G401 (cell line): ENCODE measurements at places on chromosomes 7 and 10. TPM values are rescaled to one million over a fixed set of nuclear protein-coding genes. Genes with fewer than 3 reads are reported as not detected.
A peak's percentile ranks its signal among the peaks of the same experiment; 100 is the strongest.

DNA sequence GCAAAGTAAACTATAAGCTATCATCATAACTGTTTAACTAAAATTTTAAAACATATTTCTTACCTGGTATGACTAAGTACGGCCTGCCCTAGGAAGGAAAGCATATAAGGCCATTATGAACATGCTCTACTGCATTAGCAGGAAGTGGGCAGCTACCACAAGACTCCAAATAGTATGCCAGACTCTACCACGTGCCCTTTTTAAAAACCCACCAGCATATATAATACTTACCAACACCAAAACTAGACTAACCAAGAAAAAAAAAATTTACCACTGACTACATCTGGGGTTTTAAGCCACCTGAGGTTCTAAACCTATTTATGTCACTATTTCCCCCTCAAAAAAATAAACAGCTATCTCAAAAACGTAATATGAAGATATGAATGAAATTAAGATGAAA lies 30.1 kb downstream of the NUDCD3 start:
- no peak for DNase-seq

DNA sequence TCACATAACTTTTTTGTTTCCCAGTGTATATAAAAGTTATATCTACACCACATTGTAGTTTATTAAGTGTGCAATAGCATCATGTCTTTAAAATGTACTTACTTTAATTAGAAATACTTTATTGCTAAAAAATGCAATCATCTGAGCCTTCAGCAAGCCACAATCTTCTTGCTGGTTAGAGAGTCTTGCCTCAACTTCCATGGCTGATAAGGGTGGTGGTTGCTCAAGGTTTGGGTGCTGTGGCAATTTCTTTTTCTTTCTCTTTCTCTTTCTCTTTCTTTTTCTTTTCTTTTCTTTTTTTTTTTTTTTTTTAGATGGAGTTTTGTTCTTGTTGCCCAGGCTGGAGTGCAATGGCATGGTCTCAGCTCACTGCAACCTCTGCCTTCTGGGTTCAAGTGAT lies 360.0 kb downstream of the MAGI2 start:
- DNase-seq: no peak

- DNase-seq: no peak
Measured at GRCh38 chr10:101223274-101224059, 5.8 kb downstream of the LBX1 start.

- DNase-seq: no peak
Measured at GRCh38 chr7:12237007-12237406, 25.9 kb downstream of the TMEM106B start.

DNA sequence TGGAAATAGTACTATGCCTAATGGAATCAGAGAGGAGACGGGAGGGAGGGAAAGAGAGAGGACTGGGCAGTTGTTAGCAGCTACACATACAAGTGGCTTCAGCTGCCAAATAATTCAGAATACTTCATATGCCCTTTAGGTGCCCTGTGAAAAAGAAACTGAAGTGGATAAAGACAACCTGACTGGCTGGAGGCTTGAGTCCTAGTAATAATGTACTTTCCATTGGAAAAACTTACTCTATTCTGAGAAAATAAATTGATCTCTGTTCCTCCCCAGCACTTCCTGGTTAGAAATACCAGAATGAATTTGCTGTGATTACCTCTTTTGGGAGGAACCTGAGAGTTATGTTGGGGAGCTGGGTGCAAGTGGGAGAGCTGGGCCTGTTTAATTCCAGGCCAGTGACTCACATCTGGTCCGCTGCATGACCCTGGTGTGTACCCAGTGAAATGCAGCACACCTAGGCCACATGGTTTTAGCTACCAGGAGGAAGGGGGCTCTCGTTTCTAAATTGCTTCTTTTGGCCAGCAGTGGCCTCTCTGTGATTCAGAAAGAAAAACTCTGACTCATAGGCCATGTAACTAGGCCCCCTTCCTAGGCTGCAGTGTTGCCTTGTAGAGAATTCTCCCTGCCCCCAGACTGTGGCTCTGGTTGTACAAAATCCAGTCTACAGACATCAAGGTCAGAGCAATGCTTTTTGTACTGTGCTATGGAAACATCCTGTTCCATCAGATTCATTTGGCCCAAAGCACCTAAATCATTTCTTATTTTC lies 6.5 kb downstream of the AGFG2 start:
- peak; percentile 70 for DNase-seq

DNA sequence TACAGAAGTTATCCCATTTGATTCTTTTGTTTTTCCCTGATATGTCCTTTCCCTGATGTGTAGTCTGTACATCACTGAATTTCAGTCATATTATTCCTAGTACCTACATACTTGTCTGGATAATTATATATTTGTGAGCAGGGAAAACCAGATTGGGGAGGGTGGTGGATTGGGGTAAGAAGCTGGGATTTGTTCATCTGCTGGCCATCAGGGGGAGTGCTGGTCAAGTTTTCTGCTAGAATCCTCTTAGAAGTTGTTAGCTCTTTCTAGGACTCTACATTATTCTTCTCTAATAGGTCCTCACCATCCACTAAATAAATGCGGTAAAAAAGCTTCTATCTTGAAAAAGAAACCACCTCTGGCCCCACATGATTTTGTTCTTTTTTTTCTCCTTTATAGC lies 232.7 kb upstream of the TAC1 start:
- DNase-seq: peak; percentile 29

DNA sequence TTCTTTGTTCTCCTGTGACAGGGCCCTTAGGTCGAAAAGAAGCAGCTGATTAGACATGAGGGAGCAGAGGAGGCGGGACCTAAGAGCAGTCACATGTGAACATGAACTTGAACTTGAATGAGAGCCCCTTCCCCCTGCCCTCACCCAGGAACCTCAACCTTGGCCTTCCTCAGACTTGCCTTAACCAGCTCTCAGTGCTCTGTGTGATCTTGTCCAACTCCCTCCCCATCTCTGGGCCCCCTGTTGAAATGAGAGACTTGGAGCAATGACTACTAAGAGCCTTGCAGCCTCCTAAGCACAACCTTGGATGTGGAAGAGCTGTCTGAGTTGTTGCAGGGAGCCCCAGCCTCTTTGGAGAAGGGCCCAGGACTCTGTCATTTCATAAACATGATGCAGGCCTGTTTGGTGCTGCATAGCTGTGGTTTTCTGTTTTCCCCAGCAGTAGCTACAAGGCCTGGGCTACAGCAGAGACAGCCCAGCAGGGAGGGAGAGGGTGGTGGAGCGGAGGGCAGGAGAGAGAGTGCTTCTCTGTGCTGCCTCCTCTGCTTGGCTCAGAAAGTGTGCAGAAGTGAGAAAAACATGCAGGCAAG lies 123.9 kb upstream of the ZMIZ1 start:
- no peak for DNase-seq

DNA sequence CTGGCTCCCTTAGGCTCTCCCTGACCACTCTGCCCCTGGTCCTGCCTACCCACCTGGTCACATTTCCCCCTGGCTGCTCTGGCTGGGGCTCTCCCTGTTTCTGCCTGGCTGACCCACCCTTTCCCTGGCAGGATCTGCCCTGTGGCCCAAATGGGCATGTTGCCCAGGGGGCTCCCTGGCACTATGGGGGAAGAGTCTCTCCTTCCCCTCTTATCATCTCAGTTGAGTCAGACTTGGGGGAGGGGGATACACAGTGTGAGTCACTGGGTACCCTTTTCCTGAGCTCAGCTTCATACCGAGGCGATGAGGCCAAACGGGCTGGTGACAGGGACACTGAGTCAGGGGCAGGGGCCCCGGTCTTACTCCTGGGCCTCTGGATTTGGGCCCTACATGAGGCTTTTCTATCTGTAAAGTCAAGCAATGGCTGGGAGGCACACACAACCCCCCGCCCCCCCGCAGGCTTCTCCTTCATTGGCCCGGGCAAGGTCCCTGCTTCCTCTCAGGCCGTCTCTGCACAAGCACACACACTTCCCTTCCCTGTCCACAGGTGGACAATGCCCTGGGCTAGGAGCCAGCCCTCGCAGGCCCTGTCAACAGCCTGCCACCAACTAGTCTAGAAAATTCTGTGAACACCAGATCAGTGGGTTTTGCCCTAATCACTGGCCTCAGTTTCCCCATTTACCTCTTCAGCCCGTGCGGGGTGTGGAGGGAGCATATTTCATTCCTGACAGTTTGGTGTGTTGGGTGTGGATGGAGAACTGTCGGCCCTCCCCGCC lies 627 bp upstream of the FLNC start:
- no peak for DNase-seq

- DNase-seq: no peak
Measured at GRCh38 chr10:79181227-79181626, 112.5 kb downstream of the ZMIZ1 start.

- no peak for DNase-seq
Measured at GRCh38 chr7:14446829-14447228, 455.7 kb downstream of the DGKB start.

- DNase-seq: no peak
Measured at GRCh38 chr10:90642136-90642535, 215.7 kb downstream of the HTR7 start.

DNA sequence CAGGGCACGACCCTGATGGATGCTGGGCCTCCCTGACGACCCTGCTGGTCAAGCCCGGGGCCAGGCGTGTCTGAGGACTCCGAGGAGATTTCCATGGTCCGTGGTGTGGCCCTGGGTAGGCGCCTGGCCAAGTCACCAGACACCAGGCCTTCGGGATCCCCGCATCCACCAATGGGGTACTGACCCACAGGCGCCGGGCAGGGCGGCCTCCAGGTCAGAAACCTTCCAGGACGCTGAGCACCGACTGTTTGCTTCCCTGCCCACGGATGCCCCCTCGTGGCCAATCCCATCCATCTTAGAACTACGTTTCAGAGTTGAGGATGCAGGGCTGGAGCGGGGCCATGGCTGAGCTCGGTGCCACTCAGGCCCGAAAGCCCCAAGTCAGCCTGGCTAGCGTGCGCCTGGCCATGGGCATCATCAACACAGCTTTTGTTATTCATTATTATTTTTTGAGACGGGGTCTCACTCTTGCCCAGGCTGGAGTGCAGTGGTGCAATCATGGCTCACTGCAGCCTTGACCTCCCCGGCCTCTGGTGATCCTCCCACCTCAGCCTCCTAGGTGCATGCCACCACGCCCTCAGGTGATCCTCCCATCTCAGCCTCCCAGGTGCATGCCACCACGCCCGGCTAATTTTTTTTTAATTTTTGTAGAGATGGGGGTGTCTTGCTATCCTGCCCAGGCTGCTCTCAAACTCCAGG lies 7.1 kb upstream of the AMZ1 start:
- peak; percentile 87 for DNase-seq

- DNase-seq: no peak
Measured at GRCh38 chr7:7256731-7257274, 74.5 kb downstream of the C1GALT1 start.

GRCh38 chr7:110007320-110008063 lies 1083.4 kb upstream of the LRRN3 start:
- no peak for DNase-seq

GRCh38 chr7:117871778-117872538 lies 1.3 kb downstream of the CTTNBP2 start:
- DNase-seq: peak; percentile 73

GRCh38 chr10:47456794-47457527 lies 27.0 kb downstream of the ANXA8 start:
- no peak for DNase-seq

DNA sequence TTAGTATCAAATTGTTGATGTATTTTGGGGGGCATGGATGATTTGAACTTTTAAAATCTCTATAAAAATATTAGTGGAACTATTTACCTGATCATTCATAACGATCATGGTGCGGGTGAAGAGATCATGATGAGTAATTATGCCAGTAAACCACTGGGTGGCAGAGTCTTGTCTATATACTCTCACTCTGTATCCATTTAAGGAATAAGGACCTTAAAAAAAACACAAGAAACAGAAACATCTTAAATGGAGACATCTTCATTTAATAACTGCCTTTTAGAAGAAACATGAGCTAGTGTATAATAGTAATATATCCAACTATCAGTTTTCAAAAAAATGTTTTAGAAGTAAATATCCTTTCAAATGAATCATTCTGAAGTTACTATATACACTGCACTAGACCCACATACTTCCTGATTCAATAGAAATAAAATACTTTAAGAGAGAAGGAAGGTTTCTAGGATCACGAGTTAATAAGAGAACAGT lies 84.0 kb downstream of the NRBF2 start:
- DNase-seq: peak; percentile 82

DNA sequence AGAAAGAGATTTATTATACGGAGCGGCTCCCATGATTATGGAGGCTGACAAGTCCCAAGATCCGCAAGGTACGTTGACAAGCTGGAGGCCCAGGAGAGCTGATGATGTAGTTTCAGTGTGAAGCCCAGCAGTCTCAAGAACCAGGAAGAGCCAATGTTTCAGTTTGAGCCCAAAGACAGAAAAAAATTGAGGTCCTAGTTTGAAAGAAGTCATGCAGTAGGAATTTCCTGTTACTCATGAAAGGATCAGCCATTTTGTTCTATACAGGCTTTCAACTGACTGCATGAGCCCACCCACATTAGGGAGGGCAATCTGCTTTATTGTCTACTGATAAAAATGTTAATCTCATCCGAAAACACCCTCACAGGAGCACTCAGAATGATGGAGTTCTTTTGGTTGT lies 51.5 kb downstream of the CCDC71L start:
- no peak for DNase-seq

- DNase-seq: no peak
Measured at GRCh38 chr7:140926021-140926817, 1.5 kb upstream of the BRAF start.

Gene CH25H
- not detected in 2 replicates for total RNA-seq

Gene OPN4
- not detected in 2 replicates for total RNA-seq

Gene GHRHR
- not detected in 2 replicates for total RNA-seq

Gene CYP3A7
- total RNA-seq: not detected in 2 replicates

Gene TMED4
- 105 and 124 TPM in 2 replicates for total RNA-seq

Gene GGCT
- 59.2 and 89.5 TPM in 2 replicates for total RNA-seq

Gene CYP2C18
- not detected in 2 replicates for total RNA-seq

Gene ANKRD2
- total RNA-seq: 0.41 and 3.4 TPM in 2 replicates

Gene ACHE
- 3.6 and 5.0 TPM in 2 replicates for total RNA-seq

Gene DGKI
- total RNA-seq: 0.06 TPM in 1 of 2 replicates, not detected in the other

Gene IDI2
- not detected in 2 replicates for total RNA-seq

Gene ZNF783
- total RNA-seq: 12.8 and 16.9 TPM in 2 replicates

Gene BICC1
- 0.25 TPM in 1 of 2 replicates, not detected in the other for total RNA-seq

Gene STEAP1
- total RNA-seq: not detected in 2 replicates

Gene GCK
- not detected in 2 replicates for total RNA-seq
